ENCODE measurements at places on chromosomes 7 and 10. TPM values are rescaled to one million over a fixed set of nuclear protein-coding genes. Genes with fewer than 3 reads are reported as not detected.

The ARMC3 gene
- not detected for total RNA-seq

DNA sequence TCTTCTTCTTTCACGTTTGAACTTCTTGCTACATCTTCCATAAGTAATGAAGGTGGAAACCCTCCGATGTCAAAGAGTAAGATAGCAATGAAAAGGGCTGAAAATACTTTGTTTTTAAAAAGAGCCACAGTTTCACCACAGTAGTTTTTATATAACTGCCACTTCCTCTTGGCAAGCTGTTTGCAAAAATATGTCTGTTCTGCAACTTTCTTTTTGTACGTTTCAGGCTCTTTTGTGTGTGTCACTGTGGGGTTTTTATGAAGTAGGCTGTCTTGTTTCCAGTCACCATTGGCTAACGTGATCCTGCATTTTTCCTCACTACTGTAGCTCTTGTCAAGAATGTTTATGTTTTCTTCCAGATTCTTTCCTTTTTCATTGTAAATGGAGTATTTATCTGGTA, 55.6 kb downstream of the SLC16A9 start:
- DNase-seq: no peak

The MSMB gene
- not detected for total RNA-seq

DNA sequence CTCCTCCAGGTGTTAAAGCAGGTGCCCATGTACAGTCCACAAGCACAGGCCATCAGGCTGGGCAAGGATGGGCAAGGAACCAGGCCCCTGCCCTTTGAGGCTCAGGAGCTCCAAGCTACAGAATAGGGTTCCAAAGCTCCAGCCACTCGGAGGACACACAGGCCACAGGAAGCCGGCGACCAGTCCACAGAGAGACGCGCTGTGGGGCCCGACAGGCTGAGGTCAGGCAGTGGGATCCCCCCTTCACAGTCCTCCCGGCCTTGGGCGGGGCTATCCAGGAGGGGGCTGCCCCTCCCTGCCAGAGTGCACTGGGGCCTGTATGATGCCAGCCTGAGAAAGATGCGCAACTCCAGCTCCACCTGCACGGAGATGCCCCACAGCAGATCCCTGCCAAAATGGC, 34.0 kb downstream of the MAD1L1 start:
- no peak for DNase-seq

DNA sequence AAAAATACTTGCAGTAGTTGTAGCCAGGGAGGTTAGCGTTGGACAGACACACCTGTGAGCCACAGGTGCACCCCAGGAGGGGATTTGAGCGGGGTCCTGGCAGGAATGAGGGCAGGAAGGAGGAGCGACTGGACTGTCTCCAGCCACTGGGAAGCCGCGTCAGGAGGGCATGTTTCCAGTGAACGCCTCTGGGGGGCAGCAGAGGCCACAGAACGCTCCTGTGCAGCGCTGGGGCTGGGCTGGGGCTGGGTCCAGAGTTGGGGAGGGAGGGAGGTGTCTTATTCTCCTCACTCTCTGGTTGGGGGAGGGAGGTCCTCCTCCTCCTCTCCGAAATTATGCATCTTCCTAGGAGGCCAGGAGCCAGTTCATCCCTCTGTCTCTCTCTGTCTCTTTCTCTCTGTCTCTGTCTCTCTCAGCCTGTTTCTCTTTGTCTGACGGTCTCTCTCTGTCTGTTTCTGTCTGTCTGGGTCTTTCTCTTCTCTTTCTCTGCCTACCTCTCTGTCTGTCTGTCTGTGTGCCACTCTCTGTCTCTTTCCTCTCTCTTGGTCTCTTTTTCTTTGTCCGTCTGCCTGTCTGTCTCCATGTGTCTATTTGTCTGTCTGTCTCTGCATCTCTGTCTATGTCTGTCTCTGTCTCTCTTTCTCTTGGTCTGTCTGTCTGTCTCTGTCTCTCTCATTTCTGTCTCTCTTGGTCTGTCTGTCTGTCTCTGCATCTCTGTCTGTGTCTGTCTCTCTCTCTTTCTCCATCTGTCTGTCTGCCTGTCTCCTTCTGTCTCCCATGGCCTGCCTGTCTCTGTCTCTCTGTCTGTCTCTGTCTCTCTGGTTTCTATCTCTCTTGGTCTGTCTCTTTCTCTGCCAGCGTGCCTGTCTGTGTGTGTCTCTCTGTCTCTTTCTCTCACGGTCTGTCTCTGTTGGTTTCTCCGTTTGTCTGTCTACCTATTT, 9.9 kb upstream of the PSMG3 start:
- no peak for DNase-seq

Measured in glomerular endothelial cell (primary cell).